ENCODE measurements at places on chromosomes 2 and 18.

- no peak for DNase-seq
Observed at GRCh38 chr2:60259781-60260180, 293.7 kb downstream of the BCL11A start.

- DNase-seq, result no peak
Observed at GRCh38 chr2:173631127-173631460, 276.4 kb downstream of the CDCA7 start.

DNA sequence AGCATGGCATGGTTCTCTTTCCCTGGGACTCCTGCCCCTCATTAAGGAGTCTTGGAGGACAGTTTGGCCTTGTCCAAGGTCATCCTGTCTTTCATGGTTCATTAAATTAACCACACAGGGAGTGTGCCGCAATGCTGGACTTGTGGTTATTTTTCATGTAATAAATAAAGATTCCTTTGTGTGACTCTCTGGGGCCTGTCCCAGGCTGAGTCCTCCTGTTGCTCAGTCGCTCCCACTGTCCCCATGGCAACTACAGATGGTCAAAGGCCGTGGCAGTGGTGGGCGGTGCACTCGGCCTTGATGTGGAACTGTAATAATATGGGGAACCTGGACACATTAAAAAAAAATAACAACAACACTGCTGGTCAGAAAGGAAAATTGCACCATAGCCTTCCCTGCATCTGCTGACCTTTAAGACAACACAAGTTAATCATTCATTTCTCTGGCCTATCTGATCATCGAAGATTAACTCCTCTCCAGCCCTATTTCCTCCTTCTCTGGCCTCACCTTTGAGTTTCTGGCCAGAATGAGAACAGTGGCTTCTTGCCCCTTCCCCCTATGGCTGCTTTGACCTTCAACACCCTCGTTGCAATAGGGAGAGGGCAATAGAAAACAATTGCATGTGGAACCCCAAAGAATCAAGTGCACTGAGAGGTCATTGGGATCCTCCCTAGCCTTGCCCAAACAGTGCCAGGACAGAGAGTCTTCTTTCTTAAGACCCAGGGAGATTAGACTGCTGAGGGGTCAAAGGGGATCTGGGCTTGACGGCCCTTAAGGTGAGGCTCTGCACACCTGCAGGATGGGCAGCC is 44.7 kb downstream of the PSD4 start:
- no peak for DNase-seq

DNA sequence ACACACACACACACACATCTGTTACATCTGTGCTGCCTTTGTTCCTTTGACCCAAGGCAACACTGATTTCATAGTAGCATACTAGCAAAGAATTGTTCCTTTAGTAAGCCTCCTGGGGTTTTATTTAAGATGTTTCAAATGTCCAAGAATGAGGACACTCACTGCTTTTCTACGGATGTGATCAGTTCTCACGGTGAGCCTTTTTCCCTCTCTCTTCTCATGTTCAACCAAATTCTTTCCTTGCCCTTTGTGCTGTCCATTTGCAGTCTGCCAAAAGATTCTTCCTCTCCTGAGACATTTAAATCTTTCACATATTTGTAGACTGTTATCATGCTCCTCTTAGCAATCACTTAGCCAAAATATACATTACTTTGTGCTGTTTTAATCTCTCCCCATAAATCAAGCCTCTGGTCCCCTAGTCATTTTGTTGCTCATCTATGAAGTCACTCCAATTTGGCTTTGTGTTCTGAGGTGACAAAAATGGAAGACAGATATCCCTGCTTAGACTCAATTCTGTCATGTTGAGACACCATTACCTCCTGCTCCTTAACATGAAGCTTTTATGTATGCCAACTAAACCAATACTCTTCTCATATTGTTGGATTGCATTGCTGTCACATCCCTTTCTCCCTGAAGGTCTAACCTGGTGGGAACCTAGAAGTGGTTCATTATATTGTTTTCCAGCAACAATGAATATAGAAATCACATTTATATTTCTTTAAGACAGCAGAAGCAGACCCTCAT is 1605.3 kb upstream of the ACVR2A start:
- DNase-seq, result no peak

- no peak for DNase-seq
Observed at GRCh38 chr2:162403884-162404283, 60.0 kb downstream of the GCA start.

- DNase-seq, result no peak
Observed at GRCh38 chr2:149487189-149487588, 100.4 kb downstream of the MMADHC start.

DNA sequence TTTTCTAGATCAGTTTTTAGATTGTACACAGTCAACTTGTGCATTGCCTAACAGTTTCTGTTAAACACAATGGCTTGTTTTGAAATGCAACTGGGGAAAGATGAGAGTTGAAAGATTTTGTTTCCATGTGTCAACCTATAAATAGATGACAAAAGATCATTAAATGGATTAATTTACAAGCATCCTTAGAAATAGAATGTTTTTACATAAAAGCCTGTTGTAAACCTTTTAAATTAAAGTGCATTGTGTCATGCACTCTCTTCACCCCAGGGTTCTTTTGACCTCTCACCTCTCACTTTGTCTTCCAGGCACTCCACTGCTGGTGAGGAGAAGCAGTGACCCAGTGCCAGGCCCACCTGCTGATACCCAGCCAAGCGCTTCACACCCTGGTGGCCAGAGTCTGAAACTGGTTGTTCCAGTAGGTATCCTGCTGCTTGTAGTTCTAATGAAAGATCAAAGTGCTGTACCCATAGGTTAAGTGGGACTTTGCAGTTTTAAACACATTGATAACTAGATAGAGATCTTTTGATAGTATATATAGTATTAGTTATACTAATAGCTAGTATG is 502.1 kb downstream of the PARD3B start:
- DNase-seq, result no peak

- DNase-seq, result no peak
Observed at GRCh38 chr2:226270285-226271058, 529.1 kb downstream of the IRS1 start.

DNA sequence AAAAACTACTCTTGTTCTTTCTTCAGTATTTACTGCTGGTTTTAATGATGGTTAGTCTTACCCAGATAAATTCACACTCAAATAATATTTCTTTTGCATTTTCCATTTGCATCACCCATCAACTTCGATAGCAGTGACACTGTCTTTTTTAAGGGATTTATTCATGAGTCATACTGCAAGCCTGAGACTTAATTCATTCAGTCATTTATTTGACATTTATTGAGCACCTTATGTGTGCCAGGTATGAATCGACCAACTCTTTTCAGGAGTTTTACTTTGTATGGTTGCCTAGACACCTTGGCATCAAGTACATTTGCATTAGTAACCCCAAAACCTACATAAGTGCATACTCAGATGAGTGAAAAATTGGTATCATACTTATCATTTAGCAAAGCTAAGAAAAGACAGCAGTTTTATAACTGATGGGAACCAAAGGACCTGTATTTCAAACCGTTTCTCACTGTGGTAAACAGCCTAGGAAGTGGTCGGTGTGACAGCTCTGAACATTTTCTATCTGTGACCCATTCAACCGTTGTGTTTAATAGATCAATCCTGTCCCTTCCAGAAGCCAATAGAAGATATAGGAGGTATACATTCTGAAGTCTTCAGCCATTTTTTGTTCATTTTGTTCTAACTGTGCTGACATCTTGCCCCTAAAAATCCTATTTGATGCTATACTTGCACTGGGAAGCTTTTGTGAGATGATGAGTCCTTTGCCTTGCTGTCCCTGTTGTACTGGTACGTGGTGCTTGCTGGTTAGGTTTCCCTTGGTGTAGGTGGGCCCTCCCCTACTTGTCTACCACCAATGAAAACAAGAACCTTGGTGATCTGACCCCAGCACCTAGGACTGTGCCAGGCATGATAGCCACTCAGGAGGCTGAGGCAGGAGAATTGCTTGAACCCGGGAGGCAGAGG is 484.7 kb upstream of the RAB12 start:
- DNase-seq, result no peak

DNA sequence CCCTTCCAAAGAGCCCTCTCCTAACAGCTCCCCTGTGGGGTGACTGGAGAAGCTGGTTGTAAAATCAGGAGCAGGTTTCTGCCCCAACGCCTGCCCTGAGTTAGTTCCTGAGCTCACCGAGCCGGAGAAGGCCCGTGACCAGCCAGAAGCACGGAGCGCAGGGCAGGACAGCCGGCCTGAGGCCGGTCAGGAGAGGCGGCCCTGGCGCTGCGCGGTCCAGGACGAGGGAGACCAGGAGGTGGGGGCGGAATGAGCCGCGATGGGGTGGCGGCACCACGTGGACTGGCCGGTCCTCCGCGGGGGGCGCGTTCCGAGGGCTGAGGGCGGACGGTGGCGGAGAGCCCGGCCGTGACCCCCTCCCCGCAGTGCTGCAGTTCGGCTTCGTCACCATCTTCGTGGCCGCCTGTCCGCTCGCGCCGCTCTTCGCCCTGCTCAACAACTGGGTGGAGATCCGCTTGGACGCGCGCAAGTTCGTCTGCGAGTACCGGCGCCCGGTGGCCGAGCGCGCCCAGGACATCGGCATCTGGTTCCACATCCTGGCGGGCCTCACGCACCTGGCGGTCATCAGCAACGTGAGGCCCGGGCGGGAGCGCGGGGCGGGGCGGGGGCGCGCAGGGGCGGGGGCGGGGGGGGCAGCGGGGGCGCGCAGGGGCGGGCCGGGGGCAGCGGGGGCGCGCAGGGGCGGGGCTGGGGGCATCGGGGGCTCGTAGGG is 29.0 kb downstream of the ANO7 start:
- no peak for DNase-seq

DNA sequence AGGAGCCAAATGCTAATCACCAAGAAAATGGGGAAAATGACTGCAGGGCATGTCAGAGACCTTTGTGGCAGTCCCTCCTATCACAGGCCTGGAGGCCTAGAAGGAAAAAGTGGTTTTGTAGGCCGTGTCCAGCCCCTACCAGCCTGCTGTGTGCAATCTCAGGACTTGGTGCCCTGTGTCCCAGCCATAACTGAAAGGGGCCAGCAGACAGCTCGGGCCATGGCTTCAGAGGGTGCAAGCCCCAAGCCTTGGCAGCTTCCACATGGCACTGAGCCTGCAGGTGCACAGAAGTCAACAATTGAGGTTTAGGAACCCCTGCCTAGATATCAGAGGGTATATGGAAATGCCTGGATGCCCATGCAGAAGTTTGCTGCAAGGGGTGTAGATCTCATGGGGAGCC is 391.2 kb upstream of the FSIP2 start:
- no peak for DNase-seq
